ENCODE measurements at places on chromosomes 11 and 22. TPM values are rescaled to one million over a fixed set of nuclear protein-coding genes. Genes with fewer than 3 reads are reported as not detected.

GRCh38 chr11:114291381-114291780 lies 4.8 kb upstream of the NNMT start:
- H3K4me1 ChIP-seq, result peaks cover 58% of the 10 kb centered on the region
- DNase-seq, result no peak
- H3K27ac ChIP-seq, result peak overlapping the region; percentile 100
- H3K27me3 ChIP-seq, result no peaks in the 10 kb centered on the region

- no peak overlapping the region for H3K4me3 ChIP-seq
- no peaks in the 10 kb centered on the region for H3K27me3 ChIP-seq
- DNase-seq, result no peak
- H3K27ac ChIP-seq, result no peak overlapping the region
- no peaks in the 10 kb centered on the region for H3K4me1 ChIP-seq
Observed at GRCh38 chr11:32526760-32527159, 56.9 kb upstream of the EIF3M start.

The NPAS4 gene
- total RNA-seq, result 0.36 TPM

The IGSF22 gene
- total RNA-seq, result not detected

GRCh38 chr11:83521647-83522596 lies 235.8 kb upstream of the CCDC90B start:
- no peaks in the 10 kb centered on the region for H3K27me3 ChIP-seq
- no peaks in the 10 kb centered on the region for H3K36me3 ChIP-seq
- H3K27ac ChIP-seq, result no peak overlapping the region
- DNase-seq, result peak; percentile 30
- H3K4me3 ChIP-seq, result no peak overlapping the region

DNA sequence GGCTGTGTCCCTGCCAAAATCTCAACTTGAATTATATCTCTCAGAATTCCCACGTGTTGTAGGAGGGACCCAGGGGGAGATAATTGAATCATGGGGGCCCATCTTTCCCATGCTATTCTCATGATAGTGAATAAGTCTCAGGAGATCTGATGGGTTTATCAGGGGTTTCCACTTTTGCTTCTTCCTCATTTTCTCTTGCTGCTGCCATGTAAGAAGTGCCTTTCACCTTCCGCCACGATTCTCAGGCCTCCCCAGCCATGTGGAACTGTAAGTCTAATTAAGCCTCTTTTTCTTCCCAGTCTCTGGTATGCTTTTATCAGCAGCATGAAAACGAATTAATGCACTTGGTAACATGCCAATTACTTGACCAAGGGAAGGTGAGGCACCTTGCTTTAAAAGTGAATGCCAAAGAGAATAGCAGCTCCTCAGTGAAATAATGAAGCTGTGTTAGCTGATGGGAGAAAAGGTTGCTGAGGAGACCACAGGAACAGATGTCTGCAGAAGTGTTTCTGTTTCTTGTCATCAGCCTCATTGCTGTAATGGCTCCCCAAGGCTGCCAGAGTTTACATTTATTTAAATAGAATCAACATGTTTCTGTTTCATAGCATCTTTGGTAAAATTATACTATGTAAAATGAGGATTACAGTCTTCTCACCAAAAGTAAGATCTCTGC lies 89.0 kb upstream of the CD44 start:
- H3K4me1 ChIP-seq, result peaks cover 3% of the 10 kb centered on the region
- H3K27ac ChIP-seq, result no peak overlapping the region
- no peak for DNase-seq

DNA sequence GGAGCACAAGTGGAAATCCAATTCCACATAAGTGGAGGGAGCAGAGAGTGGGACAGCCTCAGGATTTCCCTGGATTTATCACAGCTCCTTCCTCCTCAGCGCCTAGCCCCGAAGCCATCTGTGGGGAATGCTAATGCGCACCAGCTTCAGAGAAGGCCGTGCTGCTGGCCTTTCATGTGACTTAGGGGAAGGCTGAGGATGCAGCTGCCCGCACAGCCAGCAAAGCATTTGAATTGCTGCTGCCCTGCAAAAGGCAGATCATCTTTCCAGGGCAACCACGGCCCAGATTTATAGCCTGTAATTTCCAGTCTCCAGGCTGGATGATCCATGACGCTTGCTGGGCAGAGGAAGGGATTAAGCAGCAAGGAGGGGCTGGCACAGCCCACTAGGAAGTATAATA lies 29.9 kb downstream of the SYN3 start:
- H3K27me3 ChIP-seq, result peaks cover 8% of the 10 kb centered on the region
- no peak for DNase-seq
- no peaks in the 10 kb centered on the region for H3K4me1 ChIP-seq
- no peak overlapping the region for H3K27ac ChIP-seq
- H3K36me3 ChIP-seq, result no peaks in the 10 kb centered on the region
- H3K4me3 ChIP-seq, result no peak overlapping the region
